Cerebellar nuclear complex (tissue), 1 donor: ENCODE measurements at places on chromosomes 4 and X.

GRCh38 chrX:7462110-7462509, 314.2 kb upstream of the PUDP start:
- no peak for DNase-seq

GRCh38 chr4:76597423-76597979, 162.5 kb downstream of the SHROOM3 start:
- no peak for DNase-seq

DNA sequence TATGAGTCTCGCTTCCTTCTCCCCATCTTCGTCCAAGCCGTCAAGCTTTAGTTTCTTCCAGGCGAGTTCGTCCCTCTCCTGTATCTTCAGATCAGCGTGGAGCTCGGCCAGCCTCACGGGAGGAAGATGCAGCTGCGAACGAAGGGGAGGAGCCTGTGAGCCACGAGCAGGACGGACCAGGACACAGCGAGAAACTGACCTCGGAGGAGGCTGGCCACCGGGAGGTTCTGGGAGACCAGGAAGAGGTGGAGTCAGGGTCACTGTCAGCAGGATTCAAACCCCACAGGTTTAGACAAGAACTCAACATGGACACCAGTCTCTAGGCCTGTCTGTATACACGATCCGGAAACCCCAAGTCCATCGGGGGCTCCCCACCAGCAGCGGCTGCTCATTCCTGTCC, 7.3 kb downstream of the LRPAP1 start:
- DNase-seq: no peak

GRCh38 chr4:113784497-113785250, 23.1 kb upstream of the CAMK2D start:
- DNase-seq: no peak

GRCh38 chr4:156954587-156954986, 17.0 kb downstream of the PDGFC start:
- DNase-seq: no peak

DNA sequence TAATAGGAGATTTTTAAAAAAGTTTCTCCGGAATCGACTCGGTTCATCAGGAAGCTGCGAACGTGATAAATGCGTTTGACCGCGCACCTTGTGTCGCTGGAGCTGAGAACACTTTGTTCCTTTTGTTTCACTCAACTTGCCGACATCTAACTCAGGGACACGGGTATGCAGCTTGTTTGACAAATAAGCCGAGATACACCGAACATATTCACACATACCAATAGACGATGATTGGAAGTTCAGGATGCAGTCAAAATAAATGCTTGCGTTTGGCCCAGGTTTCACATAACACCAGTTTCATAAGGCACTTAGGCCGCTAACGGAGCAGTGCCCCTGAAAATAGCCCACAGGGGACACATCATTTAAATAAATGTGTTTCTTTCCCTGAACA, 932 bp upstream of the SHISA3 start:
- DNase-seq: no peak
